Progenitor cell of endocrine pancreas (in vitro differentiated cells): ENCODE measurements at places on chromosomes 4 and X.

DNA sequence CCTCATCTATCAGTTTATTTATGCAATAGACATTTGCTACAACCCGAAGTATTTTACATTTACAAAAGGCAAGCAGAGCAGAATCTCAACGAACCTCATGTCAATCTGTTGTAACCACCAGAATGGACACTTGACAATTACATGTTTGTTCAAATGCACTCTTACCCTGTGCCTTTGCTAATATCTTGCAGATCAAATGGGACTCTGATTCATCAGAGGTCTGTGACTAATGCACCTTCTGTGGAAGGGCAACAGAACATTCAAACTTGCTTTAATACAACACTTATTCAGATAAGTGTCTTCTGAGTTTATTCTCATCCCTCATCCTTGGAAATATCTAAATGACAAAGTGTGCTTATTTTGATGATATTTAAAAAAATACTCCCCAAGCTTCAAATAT, 644.7 kb upstream of the PCDH10 start:
- DNase-seq = no peak

- DNase-seq = no peak
These were observed 36.6 kb upstream of the TMPRSS11E start for GRCh38 chr4:68410643-68411042.

GRCh38 chrX:3514996-3515395, 168.5 kb upstream of the MXRA5 start:
- DNase-seq = no peak

DNA sequence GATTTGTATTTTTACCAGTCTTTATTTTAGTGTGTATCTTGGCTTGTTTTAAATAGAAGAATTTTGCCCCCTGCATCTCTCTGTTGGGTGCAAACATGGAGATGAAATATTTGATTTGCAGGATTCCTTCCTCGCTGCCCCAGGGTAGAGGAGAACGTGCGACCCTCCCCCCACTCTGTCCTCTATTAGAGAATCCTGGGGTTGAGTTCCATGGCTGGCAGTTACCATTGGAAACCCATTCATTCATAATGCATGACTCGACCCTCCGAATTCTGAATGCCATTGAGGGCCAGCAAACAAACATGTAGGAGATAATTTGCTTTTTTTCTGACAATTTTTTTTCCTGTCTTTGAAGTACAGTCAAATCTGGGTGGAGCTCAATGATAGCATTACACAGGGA, 53.7 kb downstream of the TRIM2 start:
- DNase-seq = no peak

DNA sequence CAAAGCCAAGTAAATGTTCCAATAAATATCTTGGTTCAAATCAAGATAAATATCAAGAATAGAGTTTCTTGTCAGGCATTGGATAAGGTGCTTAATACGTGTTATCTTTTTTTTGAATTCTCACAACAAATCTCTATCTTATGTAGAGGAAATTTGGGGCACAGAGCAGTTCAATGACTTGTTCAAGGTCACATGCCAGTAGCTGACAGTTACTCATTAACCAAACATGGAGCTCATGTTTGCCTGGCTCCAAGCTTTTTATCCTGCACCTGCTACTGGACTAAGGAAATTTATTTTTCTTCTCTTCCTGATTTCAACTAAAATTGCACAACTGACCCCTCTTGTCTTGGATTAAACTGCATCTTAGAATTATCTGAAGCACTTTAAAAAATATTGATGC, 76.3 kb downstream of the ATP10D start:
- no peak for DNase-seq

GRCh38 chrX:19907794-19908193, 20.4 kb upstream of the SH3KBP1 start:
- DNase-seq = no peak
